ENCODE measurements at places on chromosomes 5 and 9.

- no peak for DNase-seq
Measured at GRCh38 chr5:172832383-172833315, 1.4 kb upstream of the ERGIC1 start.

DNA sequence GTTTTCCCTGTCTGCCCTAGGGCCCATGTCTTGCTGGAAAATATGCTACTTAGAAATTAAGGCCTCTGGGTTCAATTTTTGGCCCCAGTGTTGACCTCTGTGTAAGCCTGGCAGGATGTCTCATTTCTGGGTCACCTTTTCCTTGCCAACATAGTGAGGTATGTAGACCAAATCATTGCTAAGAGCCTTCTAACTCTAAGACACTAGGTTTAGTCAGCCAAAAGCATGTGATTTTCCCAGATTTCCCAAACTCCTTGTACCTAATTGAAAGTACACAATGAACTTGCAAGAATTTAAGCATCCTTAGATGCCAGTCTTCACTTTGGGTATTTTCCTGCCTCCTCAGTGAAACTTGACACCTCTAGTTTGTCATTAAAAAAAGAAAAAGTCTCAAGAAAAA is 77.0 kb downstream of the GALNT10 start:
- no peak for DNase-seq

DNA sequence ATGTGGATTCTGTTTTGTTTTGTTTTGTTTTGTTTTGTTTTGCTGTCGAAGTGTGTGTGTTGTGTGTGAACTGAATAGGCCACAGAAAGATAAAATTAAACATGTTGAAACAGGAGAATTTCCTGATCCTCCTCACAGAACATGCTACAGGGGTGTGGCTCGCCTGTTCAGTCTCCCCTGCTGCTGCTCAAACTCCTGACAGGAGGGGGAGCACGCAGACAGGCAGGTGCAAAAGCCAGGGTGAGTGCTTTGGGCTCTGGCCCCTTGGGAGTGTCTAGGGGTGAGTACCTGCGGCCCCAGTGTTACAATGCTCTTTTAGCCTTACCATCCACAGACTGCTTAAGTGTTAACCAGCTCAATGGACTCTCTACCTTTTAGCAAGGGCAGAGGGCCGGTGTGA is 473.5 kb downstream of the MAT2B start:
- no peak for DNase-seq

GRCh38 chr9:97969014-97969413 is 14.1 kb upstream of the ANP32B start:
- DNase-seq: no peak

- no peak for DNase-seq
Measured at GRCh38 chr5:29077451-29077850, 2039.1 kb upstream of the CDH9 start.

GRCh38 chr9:126398403-126399058 is 71.9 kb downstream of the MVB12B start:
- DNase-seq: peak; percentile 75

GRCh38 chr5:75340714-75341478 is 3.9 kb downstream of the HMGCR start:
- no peak for DNase-seq

DNA sequence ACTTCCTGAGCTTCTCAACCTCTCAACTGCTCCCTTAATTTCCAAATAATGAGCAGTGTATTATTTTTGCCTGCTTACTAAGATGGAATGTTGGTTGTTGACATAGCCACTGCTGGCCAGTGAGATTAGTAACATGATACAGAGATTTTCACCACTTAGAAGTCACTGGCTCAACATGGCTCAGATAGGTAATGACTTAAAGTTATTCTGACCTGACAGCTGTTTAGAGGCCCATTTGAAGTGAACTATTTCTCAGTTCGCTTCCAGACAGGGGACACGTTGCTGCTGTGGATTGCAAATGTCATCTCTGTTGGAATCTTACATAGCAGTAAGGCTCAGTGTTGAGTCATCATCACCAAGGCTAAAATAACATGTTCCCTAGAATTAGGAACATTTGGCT is 490.2 kb downstream of the TLE4 start:
- DNase-seq: no peak

GRCh38 chr5:54580997-54581811 is 63.6 kb downstream of the SNX18 start:
- DNase-seq: no peak

- no peak for DNase-seq
Measured at GRCh38 chr9:124105266-124105665, 93.7 kb downstream of the LHX2 start.

DNA sequence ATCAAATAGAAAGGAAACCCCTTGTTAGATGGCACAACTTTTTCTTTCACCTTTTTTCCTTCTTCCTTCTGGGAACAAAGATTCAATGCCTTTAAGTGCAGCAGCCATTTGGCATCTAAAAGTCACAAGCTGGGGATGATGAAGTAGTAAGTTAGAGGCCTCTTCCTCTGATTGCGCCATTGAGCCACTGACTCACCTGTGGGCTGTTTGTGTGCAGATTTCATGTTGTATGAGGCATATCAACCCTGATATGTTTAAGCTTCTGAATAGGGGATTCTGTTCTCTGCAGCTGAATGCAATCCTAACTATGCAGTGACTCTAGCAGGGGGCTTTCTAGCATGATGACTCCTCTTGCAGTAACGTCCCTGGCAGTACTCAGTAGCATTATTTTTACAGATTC is 599.9 kb downstream of the CSNK1G3 start:
- no peak for DNase-seq

GRCh38 chr5:62395210-62395950 is 8.3 kb downstream of the DIMT1 start:
- DNase-seq: no peak

- DNase-seq: no peak
Measured at GRCh38 chr9:16215353-16215680, 655.2 kb downstream of the BNC2 start.

DNA sequence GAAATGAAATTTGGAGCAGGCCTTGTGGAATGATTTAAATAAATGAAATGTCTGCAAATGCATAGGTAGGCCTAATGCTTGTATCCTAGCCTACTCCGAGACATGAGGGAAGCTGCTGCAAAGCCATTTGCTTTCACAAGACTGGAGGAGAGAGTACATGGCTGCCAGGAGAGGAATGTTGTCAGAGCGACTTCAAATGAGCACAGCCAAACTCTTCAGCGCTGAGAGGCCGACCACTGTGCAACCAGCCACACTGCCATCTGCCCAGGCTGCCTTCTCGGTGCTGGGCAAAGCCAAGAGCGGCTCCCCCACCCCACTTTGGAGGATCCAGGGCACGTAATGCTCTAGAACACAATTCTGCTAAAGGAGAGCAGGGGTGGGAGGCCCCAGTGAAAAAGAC is 122.6 kb downstream of the RASEF start:
- DNase-seq: no peak

DNA sequence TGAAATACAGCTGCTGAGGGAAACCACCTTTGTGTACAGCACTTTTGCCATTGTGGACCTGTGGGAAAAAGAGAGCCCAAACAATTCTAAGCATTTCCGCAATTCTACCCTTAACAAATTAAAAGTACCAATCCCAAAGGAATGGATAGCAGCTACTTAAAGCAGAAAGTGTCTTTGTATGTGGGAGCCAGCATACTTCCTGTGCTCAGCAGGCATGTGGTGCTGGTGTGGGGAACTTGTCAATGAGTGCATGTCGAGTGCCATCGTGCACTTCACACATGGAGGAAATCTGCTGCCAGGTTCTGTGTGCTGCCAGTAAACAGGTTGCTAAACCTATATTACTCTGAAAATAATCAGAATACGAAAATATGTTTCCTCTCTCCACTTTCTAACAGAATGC is 399.0 kb downstream of the LRRC70 start:
- DNase-seq: no peak

DNA sequence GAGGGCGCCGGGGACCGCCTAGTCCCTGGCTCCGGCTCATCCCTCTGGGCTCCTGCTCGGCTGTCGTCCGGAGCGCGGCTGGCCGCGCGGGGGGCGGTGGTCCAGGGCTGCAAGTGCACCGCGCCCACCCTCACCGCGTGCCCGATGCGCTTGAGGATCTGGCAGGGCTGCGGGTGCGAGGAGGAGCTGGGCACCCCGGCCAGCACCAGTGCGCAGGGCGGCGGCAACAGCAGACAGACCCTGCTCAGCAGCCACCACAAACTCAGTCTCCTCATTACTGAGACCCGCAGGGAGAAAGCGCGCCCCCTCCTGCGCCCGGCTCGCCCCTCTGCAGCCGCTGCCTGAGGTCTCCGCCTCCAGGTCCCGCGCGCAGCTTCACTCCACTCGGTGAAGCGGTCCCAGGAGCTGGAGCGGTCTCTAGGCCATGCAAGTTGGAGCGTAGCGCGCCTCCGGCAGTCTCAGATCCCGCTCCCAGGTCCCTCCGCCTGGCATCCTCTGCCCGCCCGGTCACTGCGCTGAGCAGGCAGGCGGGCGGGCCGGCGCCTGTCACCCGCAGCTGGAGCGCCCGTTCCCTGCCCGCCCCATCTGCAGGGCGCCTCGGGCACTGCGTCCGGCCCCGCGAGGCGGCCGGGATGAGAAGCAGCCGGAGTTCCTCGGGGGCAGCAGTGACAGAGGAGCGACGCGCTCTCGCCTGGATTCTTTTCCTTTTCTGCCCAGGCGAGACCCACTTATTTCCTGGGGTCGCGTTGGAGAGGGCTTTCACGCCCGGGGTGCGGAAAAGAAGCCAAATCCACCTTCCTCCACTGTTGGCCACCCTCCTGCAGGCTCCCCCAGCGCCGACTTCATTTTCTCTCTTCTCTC is 512 bp downstream of the GRIN3A start:
- DNase-seq: no peak

DNA sequence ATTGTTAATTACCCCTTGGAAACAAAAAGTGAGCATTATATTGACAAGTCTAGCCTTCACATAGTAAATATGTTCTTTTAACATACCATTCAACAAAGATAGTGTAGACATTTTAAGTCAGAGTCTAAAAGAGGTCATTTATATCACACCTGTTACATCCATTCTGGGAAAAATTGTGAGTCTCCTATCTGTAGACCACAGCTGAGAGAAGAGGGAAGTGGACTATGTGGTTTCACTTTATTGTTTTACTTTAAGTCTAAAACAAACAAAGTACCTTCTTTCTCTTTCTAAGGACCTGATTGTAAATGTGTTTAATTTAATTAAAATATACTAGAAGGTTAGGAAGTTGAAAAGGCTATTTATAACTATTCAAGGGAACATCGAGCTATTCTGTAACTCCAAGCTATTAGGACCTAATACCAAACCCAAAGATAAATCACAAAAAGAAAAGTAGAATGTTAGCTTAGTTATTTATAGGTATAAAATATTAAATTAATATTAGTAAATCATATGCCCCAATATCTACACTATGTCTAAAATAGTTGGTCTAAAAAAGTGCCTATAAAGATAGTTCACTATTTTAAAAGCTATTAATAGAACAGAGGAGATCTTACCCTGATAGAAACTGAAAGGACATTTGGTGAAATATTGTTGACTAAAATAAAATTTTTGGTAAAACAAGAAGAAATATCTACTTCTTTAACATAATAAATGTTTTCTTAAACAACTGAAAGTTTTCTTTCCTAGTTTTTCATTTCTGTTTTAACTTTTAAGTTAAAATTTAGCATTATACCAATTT is 134.9 kb downstream of the TMEM167A start:
- no peak for DNase-seq

DNA sequence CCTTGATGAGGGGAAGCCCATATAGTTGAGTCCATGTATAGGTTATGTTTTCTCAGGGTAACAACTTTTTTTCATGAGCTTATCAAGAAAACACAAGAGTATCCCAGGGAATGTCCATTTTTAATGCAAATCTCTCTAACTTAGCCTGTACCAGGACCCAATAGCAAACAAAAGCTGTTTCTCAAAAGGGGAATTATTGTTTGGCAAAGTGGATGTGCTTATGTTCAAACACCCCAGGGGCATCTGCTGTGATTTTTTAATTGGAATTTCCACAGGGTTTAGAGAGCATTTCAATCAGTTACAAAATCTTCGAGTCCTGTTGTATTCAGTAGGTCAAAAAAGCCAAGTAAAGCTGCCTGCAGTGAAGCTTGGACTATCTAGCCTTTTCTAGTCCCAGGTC is 33.4 kb upstream of the CSNK1G3 start:
- no peak for DNase-seq

GRCh38 chr9:126709241-126709640 is 95.5 kb downstream of the LMX1B start:
- no peak for DNase-seq

DNA sequence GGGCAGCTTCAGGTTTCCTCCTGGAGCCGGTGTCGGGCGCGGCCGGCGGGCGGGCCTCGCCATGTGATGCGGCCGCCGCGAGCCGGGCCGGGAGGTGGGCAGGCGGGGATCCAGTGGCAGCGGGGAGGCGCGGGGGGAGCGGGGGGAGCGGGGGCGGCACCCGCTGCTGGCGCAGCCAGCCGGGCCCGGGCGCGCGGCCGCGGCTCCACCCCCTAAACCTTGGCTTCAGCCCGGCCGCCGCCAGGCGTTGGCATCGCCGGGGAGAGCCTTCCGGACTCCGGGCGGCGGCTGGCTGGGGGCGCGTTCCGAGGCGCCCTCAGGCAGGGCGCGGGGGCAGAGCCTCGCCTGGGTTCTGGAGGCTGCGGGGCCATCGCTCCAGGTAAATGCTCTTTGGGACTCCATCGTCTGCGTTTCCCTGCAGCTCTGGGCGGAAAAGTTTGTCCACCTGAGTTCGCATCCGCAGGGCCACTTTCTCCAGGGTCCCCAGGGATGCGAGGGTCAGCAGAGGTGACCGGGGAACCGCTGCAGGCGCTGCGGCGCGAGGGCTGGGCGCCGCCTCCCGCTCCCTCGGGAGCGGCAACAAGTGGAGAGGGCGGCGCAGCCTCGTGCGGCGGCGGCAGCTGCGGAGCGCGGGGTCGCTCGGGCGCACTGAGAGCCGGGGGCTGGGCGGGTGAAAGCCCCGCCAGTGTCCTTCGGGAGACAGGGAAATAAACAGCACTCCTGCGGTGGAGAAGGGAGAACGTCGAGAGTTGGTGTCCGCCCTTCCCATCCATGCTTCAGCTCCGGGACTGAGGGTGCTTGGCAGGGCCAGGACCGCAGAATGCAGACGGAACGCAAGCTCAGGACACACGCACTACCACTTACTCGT is at the start of gene ARHGEF28:
ARHGEF28 (plus strand) TSS at position 253 of the 868 bp plus-strand sequence. CDS start 58,656 bp downstream, outside the sequence.
- DNase-seq: no peak

GRCh38 chr9:133518200-133518599 is 6.6 kb downstream of the MYMK start:
- DNase-seq: no peak

DNA sequence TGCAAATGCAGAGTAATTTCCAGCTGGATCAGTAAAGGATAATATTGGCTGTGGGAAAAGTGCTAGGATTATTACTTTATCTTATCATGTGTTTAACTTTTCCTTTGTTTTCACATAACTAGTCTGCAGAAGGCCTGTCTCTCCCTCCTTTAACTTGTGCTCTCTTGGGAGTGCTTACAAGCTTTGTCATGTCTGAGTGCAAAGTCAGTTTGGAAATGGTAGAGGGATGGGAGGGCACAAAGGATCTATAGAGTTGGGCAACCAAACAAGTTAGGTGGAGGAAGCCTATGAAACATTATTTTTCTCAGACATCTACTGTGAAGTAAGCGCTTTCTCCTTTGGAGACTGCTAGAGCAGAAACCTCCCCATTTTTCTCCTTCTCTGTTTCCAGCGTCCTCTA is 308.8 kb downstream of the ARHGAP26 start:
- no peak for DNase-seq

- no peak for DNase-seq
Measured at GRCh38 chr9:87603854-87604490, 106.3 kb downstream of the DAPK1 start.

Measured in stimulated activated CD4-positive, alpha-beta T cell treated with anti-CD3 and anti-CD28 coated beads, TNF-alpha, amount 100 ng/mL, for 1 hour (primary cell).